Panc1 (cell line): ENCODE measurements at places on chromosomes 5 and 9. TPM values are rescaled to one million over a fixed set of nuclear protein-coding genes. Genes with fewer than 3 reads are reported as not detected.
A peak's percentile ranks its signal among the peaks of the same experiment; 100 is the strongest.

- DNase-seq = no peak
- H3K4me1 ChIP-seq = no peaks in the 10 kb centered on the region
- no peak overlapping the region for H3K4me3 ChIP-seq
- H3K27ac ChIP-seq = no peak overlapping the region
- no peaks in the 10 kb centered on the region for H3K36me3 ChIP-seq
- H3K27me3 ChIP-seq = no peaks in the 10 kb centered on the region; the same call in 1 of the 2 replicates
These were observed 157.4 kb downstream of the TTLL11 start for GRCh38 chr9:121935739-121936138.

- no peaks in the 10 kb centered on the region for H3K27me3 ChIP-seq
- no peaks in the 10 kb centered on the region for H3K36me3 ChIP-seq
- peak overlapping the region; percentile 86 for H3K27ac ChIP-seq
- H3K4me3 ChIP-seq = no peak overlapping the region
These were observed 124.3 kb downstream of the UGCG start for GRCh38 chr9:112020680-112021596.

DNA sequence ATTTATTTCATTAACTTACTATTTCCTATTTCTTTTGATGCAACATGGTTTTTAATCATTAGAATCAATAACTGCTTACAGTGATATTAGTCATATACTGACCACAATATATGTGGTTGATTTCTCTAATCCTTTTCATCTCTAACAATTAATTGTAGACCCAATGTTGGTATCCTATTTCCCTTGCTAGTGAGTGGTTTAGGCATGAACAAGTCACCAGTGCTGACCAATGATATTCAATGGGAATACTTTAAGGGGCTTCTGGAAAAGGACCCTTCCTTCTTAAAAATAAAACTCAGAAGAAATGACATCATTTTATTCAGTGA, 672.4 kb upstream of the GRAMD2B start:
- no peaks in the 10 kb centered on the region for H3K4me1 ChIP-seq
- no peak overlapping the region; the same call in 1 of the 2 replicates for H3K27ac ChIP-seq
- H3K27me3 ChIP-seq = no peaks in the 10 kb centered on the region
- no peak for DNase-seq
- H3K36me3 ChIP-seq = no peaks in the 10 kb centered on the region

- H3K27ac ChIP-seq = no peak overlapping the region
- no peak for DNase-seq
- no peaks in the 10 kb centered on the region for H3K4me1 ChIP-seq
- no peaks in the 10 kb centered on the region for H3K27me3 ChIP-seq
- H3K4me3 ChIP-seq = no peak overlapping the region
These were observed 410.1 kb downstream of the MAT2B start for GRCh38 chr5:163915481-163915961.

The GLDC gene
- total RNA-seq = 4.0 TPM

The COX7C gene
- total RNA-seq = 536 TPM

The LEAP2 gene
- 1.4 TPM for total RNA-seq

The CCNO gene
- 12.3 TPM for total RNA-seq
